ENCODE measurements at places on chromosomes 3 and 15.
A peak's percentile ranks its signal among the peaks of the same experiment; 100 is the strongest.

- DNase-seq: no peak
These were observed 549.6 kb upstream of the CCDC54 start for GRCh38 chr3:106827515-106828213.

- no peak for DNase-seq
These were observed 170.3 kb upstream of the CCDC54 start for GRCh38 chr3:107206945-107207344.

DNA sequence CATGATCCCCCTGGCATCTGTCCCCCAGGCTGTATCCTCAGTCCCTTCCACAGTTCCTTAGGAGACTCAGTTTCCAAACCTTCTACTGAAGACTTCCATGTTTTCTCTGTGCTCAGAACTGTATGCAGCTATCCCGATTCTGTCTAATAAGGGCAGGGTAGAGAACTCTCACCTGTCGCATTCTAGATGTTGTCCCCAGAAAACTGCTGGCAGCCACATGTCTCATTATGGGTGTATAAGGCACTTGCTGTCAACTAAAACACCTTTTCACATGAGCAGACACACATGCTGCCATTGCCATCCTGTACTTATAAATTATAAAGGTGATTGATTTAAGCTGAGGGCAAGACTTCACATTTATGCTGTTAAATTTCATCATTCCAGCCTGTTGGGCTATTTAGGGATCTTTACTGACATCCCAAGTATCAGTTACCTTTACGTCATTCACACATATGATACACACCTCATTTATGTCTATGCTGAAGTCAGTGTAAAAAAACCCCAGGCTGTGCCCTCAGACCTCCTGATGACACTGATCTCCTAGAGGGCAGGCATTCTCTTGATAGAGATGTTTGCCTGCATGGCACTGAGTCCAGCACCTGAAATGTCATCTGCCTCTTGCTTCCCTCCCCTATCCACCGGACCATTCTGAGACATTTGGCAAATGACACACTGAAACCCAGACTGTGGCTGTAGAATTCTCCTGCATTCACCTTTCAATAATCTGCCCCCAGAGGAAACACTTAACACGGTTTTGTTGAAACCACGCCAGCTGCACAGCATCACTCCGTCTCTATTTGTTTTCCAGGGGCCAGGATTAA is 35.8 kb downstream of the BTD start:
- no peak for DNase-seq

DNA sequence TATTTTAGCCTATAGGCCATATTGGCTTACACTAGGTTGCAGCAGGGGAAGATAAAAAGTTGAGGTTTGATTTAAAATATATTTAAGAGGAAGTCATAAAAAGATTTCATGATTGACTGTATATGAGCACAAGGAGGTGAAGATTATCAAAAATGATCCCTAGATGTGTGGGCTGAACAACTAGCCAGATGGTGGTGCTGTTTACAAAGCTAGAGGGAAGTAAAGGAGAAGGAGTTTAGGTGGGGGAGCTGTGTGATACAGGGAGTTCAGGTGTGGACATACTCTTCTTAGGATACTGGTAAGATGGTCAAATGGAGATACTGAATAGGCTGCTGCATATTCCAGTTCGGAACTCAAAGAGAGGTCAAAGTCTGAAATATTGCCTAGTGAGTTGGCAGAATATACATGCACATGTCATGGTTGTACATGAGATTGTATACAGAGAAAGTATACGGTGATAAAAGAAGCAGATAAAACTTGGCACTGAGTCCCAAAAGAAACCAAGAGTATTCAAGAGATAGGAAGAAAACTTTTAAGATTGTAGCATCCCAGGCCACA is 727.8 kb downstream of the NLGN1 start:
- peak; percentile 10 for DNase-seq

DNA sequence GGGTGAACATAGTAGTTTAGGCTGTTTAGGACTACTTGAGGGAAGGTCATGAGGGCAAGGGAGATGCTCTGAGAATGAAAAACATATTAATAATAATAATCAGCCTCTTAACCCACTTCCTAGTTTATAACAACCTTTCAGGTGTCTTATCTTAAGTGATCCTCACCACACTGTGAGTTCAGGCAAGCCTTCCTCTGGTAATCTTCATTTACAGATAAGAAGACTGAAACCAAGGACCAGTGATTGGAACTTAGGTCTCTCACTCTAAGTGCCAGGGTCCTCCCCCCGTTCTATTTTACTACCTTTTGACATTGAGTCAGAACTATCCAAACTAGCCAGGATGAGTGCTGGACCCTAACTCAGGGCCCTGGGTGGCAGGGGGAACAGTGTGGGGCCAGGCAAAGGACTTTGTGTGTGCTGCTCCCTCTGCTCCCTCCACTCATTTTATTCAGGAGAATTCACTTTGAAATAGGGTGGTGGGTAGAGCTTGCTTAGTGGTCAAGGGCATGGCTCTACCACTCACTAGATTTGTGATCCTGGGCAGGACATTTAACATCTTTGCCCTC is 5.7 kb downstream of the NUTM1 start:
- DNase-seq: no peak

- no peak for DNase-seq
These were observed 122.1 kb downstream of the AQP9 start for GRCh38 chr15:58260205-58260724.

DNA sequence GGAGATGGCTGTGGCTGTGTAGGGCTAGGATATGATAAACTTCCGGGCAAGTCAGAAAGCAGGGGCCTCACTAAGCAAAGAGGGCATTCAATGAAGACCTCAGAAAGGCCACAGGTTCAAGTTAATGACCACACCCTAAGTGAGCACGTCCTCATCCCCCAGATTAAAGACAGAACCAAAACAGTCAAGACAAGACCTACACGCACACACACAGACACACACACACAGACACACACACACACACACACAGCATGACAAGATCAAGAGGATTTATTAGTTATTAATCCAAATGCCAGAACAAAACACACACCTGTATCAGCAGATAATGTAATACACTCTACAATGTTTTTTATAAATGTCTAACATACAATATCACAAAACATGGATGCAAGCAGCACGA is 546.2 kb downstream of the FGF12 start:
- DNase-seq: no peak

DNA sequence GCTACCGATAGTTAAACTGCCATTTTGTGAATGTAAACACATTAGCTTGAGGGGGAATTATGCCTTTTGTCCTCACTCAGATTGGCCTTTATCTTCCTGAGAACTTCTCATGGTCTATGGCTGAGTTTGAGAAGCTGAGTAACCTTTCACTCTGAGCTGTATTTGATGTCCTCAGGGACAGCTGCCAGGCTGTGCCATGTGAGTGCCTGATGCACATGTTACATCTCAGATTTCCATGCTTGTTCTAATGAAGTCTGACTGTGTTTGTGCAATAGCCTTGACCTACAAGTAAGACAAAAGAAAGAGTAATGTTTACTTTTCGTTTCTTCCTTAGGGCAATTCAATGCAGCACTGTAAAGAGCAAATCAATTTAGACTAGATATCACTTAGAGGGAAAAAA is 44.1 kb upstream of the ARL6 start:
- peak; percentile 15 for DNase-seq

DNA sequence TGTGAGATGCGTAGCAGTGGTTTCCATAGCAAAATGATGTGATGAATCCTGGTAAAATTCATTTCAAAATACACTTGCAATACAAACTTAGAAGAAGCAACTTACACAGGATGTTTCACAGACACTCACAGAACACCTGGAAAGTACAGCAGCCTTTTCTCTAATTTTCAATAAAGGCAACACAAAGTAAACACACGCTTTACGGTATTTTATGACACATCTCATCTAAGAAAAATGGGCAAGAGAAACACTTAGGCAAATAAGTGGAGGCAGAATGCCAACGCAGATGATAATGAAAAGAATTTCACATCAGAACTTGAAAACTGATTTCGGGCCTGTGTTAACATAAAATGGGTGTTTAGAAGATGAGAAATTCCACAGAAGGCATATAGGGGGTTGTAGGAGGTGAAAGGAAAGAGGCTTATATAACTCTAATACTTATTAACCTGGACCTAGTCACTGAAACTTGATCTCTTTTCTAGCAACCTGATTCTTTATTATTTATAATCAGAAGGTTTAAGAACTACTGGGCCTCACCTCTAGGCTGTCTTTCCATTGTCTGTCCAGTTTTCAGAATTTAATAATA is 25.6 kb upstream of the MAP3K13 start:
- no peak for DNase-seq

DNA sequence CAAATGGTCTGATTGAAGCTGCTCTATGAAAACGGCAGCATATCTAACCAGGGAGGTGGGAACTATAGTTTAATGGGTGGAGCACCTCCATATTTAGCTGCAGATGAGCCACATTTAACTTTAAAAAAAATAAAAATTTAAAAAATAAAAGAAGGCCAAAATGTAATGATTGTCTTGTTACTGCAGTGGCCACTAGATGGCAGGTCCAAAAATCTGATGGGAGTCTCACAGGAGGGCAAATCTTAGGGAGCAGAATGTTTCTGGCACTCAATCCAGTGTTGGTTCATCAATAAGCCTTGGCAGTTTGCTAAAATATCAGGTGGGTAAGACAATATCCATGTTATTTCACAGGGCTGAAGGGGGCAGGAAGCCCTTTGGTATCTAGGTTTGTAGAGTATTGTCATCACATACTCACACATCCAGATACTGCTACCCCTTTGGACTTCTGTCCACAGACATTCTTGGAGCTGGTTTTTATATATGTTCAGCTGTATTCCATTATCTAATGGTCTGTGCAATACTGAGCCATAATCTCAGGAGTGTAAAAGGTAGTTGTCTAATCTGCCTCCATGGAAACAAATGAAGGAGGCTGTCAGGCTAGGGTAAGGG is 233.3 kb downstream of the TIGIT start:
- peak; percentile 17 for DNase-seq

- no peak for DNase-seq
These were observed 66.7 kb upstream of the GOLGA8B start for GRCh38 chr15:34650177-34650576.

DNA sequence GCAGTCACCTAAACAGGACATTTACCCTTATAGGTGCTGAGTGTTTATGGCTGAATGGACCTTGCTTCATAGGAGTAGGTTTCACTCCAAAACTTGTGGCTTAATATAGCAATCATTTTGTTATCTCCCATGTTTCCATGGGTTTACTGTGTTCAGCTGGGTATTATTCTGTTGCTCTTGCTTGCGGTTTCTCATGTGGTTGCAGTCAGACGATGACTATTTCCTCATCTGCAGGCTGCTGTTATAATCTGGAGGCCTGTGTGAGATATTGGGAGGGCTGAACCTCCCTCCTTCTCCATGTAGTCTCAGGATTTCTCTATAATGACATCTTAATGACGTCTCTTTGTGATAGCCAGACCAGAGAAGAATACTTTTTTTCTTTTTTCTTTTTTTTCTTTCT is 98.1 kb downstream of the ZPLD1 start:
- no peak for DNase-seq

DNA sequence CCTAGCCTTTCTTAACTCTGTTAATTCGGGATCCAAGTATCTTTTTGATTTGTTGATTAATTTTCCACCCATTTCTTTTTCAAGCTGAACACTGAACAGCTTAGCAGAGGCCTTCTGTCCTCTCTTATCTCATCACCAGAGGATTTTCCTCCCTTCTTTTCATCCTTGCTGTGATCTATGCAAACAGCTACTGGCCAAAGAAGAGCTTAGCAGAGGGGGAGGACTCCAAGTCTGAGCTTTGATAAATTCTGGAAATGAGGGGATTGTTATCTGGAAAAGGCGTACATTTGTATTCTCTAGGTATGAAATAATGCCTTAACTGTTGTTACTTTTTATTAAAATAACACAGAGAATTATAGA is 13.4 kb downstream of the DZIP3 start:
- no peak for DNase-seq

- DNase-seq: no peak
These were observed 178.8 kb downstream of the CHST2 start for GRCh38 chr3:143298380-143298779.

GRCh38 chr3:32481791-32482631 is 20.6 kb downstream of the CMTM6 start:
- DNase-seq: no peak

DNA sequence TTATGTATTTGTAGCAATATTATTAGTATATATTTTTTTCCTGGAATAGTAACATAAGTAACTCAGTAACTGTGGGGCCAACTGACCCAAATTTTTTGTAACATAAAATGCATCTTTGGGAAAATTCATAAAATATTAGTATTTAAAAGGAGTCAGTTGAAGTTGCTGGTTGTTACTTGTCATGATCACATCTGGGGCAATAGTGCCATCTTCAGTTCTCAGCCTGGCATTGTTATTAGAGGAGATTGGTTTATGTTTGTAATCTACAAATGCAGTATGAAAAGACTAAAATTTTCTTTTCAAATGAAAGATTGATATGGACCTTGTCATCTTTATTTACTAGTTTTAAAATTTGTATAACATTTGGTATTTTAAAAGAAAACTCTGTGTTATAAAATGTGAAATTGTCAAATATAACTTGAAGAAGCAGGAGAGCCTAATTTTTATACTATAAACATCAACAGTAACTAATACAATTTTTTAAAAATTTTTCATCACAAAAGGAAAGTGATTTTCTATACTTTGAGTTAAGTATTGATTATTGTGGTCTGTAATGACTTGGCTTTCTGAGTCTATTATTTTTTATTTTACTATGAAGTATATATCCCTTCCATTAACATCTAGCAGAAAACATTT is 38.8 kb upstream of the MLF1 start:
- DNase-seq: peak; percentile 45

GRCh38 chr3:167653760-167654159 is at the start of gene WDR49:
WDR49 (minus strand) TSS chr3:167653942; CDS start chr3:167653425, 517 bp downstream.
- no peak for DNase-seq

DNA sequence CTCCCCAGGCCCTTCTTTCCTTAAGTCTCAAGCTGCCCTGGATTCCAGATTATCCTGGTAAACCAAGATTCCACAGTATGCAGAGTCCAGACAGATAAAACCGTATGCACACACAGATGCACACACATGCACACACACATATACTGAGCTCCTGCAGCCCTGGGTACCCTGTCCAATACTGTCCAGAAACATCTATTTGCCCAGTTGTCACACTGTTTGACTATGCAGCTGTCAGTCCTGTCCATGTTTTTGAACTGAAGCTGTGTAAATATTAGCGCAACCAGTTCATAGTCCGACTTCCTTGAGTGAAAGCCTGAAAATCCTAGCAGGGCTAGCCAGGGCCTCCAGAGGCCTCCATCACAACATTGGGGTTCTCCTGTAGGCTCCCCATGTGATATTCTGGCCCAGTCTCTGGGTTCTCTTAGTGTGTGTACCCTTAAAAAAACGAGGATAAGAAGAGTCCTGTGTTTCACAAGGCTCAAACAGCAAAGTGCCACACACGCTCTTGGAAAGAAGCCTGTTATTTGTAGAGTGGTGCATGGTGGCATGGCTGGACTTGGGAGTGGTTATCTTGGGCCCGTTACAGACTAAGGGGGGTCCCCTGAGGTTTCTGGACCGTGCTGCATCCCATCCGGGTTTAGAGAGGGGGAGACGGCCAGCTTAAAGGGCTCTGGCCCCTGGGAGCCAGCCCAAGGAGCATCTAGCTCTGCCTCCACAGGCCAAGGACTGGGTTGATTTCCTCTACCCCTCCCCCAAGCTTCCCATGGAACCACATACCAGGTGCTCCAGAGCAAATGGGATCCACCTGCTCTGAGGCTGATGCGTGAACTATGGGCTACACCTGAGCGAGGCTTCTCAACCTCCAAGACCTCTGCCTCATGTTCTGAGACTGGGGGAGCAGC is 108.3 kb downstream of the IQSEC1 start:
- DNase-seq: no peak

GRCh38 chr3:179146911-179147513 is 1.1 kb upstream of the PIK3CA start:
- DNase-seq: no peak
